Natural killer cell (primary cell): ENCODE measurements at places on chromosomes 5 and 9. TPM values are rescaled to one million over a fixed set of nuclear protein-coding genes. Genes with fewer than 3 reads are reported as not detected.

DNA sequence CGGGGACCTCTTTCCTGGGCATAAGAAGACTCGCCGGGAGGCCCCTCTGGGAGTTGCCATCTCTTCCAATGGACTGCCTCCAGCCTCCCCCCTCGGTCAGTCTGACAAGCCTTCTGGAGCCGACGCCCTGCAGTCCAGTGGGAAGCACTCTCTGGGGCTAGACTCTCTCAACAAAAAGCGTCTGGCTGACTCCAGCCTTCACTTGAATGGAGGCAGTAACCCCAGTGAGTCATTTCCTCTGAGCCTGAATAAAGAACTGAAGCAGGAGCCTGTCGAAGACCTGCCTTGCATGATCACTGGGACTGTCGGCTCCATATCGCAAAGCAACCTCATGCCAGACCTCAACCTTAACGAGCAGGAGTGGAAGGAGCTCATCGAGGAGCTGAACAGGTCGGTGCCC lies 28.4 kb upstream of the LTC4S start:
- DNase-seq = no peak

DNA sequence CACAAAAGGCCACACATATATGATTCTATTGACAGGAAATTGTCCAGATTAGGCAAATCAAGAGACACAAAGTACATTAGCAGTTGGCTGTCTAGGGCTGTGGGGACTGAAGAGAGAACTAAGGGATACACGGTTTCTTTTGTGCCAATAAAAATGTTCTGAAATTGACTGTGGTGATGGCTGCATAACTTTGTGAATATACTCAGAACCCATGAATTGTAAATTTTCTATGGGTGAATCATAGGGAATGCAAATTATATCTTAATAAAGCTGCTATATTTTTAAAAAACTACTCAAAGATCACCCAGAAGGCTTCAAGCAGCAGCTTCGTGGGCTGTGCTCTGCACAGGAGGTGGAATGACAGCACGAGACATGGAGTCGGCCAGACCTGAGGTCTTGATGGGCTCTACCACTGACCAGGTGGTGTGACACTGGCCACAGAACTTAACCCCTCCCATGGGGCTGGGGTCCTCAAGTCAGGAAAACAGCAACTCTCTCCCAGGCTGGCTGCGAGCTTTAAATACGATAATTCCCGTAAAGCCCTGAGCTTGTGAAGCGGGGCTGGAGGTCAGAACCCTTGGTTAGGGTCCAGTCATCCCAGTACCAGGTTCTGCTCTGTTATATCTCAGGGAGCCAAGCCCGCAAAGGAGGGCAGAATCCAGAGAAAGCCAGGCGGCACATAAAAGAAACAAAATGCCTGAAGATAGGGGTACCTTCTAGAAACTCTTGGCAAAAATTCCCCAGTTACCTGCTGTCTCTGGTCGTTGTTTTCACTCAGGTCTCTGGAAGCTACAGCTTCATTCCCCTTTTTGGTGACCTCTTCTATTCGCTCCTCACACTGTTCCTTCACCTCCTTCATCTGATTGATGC lies 59.1 kb downstream of the GOLM1 start:
- no peak for DNase-seq

- no peak for DNase-seq
Observed at GRCh38 chr5:53501054-53501453, 20.6 kb downstream of the FST start.

DNA sequence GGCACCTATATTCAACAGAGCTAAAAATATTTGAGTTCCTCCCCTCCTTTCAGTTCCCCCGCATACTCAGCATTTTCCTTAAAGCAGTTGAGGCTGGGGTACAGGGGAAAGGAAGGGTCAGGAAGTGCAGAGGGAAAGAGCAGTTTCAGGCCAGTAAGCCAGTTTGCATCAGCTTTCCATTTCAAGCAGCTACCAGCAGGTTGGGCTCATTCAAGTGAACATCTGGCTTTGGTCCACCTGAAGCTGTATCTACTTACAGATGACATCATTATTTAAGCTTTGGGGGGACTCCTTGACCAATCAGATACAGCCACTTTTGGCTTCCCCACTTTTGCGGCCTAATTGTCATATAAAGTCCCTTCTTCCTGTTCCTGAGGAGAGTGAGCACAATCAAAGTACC lies 8.2 kb upstream of the ACO1 start:
- no peak for DNase-seq

- DNase-seq = no peak
Observed at GRCh38 chr5:167312225-167312624, 979.2 kb upstream of the WWC1 start.

GRCh38 chr5:72151646-72152045 lies 44.4 kb downstream of the MAP1B start:
- no peak for DNase-seq

GRCh38 chr9:87770616-87771315 lies 44.8 kb downstream of the CTSL start:
- DNase-seq = no peak

ARHGEF39 gene
- 3.2 TPM for total RNA-seq

COL15A1 gene
- 0.82 TPM for total RNA-seq

BDP1 gene
- 45.8 TPM for total RNA-seq

PCA3 gene
- total RNA-seq = not detected

PCDHB5 gene
- total RNA-seq = not detected

FOXD4L4 gene
- not detected for total RNA-seq

LTC4S gene
- 3.5 TPM for total RNA-seq

SIL1 gene
- total RNA-seq = 16.9 TPM

PCDHA11 gene
- not detected for total RNA-seq
